ENCODE measurements at places on chromosomes 3 and 15. TPM values are rescaled to one million over a fixed set of nuclear protein-coding genes. Genes with fewer than 3 reads are reported as not detected.

The MST1R gene
- total RNA-seq = 0.33 TPM

The CPN2 gene
- 14.3 TPM for total RNA-seq

The PSMD6 gene
- total RNA-seq = 109 TPM

The HYKK gene
- total RNA-seq = 3.2 TPM

The TEX264 gene
- 207 TPM for total RNA-seq

The STRA6 gene
- 3.1 TPM for total RNA-seq

The LYZL4 gene
- total RNA-seq = not detected

The TNIK gene
- total RNA-seq = 8.8 TPM
